ENCODE measurements at places on chromosomes 11 and 22. TPM values are rescaled to one million over a fixed set of nuclear protein-coding genes. Genes with fewer than 3 reads are reported as not detected.

GRCh38 chr11:83147895-83148294, 9.0 kb upstream of the PCF11 start:
- H3K4me1 ChIP-seq, result no peaks in the 10 kb centered on the region
- no peaks in the 10 kb centered on the region for H3K36me3 ChIP-seq

DNA sequence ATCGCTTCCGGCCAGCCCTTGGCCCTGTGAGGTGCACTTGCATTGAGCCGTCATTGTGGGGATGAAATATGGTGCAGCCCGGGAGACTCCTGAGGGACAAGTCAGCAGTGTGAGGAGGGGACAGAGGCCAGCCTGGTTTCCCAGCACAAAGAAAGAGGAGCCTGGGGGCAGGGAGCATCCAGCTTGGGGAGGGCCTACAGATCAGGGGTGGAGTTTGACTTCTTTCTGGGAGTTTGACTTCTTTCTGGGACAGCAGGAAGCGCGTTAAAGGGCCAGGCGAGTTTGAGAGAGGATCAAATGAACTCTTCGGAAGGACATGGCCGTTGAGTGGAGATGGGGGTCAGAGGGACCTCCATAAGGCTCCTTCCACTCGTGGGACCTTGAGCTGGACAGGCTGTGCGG, 91.9 kb downstream of the LRRC32 start:
- H3K4me3 ChIP-seq, result no peak overlapping the region
- H3K4me1 ChIP-seq, result no peaks in the 10 kb centered on the region
- H3K36me3 ChIP-seq, result no peaks in the 10 kb centered on the region
- H3K27ac ChIP-seq, result no peak overlapping the region
- no peak for DNase-seq

GRCh38 chr11:117479372-117479771, 151.7 kb downstream of the CEP164 start:
- DNase-seq, result no peak
- no peak overlapping the region for H3K27ac ChIP-seq
- no peak overlapping the region for H3K4me3 ChIP-seq
- no peaks in the 10 kb centered on the region for H3K27me3 ChIP-seq
- no peaks in the 10 kb centered on the region for H3K36me3 ChIP-seq

DNA sequence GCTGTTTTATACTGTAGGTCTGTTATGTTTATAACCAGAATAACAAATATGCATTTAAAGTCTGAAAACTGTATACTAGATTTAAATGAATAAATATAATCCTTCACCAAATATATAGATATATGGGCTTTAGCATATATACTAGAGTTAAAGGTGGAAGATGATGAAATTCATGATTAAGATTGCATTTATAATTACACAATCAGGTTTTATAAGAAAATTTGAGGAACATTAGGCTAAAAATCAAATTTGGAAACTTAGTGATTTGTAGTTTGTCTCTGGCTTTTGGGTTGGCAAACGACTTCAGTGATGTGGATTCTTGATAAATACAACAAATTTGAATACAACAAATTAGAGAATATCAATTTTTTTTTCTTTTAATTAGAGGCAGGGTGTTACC, 10.0 kb downstream of the BCL2L13 start:
- H3K36me3 ChIP-seq, result no peaks in the 10 kb centered on the region
- H3K4me3 ChIP-seq, result no peak overlapping the region
- H3K4me1 ChIP-seq, result no peaks in the 10 kb centered on the region
- DNase-seq, result no peak
- no peak overlapping the region for H3K27ac ChIP-seq
- H3K27me3 ChIP-seq, result no peaks in the 10 kb centered on the region

DNA sequence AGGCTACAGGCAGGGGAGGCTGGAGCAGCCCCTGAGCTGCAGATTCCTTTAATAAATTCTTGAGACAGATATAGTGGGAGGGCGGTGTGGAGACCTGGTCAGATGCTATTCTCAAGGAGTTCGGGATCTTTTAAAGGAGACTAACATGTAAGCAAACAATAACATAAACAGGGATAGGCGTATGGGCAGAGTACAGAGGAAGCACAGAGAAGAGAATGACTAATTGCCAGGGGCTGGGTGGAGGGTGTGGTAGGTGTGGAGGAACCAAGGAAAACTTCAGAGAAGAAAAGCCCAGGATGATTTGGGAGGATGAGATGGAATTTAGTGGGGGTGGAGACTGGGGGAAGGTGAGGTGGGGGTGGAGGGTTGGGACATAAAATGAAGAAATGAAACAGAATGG, 9.7 kb upstream of the HEPHL1 start:
- H3K27me3 ChIP-seq, result no peaks in the 10 kb centered on the region
- no peaks in the 10 kb centered on the region for H3K36me3 ChIP-seq
- no peak overlapping the region for H3K4me3 ChIP-seq
- H3K27ac ChIP-seq, result no peak overlapping the region

- no peak for DNase-seq
- H3K27me3 ChIP-seq, result no peaks in the 10 kb centered on the region
- H3K27ac ChIP-seq, result no peak overlapping the region
- peaks cover 32% of the 10 kb centered on the region for H3K4me1 ChIP-seq
- no peaks in the 10 kb centered on the region for H3K36me3 ChIP-seq
Observed at GRCh38 chr11:128607819-128608218, 20.5 kb upstream of the ETS1 start.

DNA sequence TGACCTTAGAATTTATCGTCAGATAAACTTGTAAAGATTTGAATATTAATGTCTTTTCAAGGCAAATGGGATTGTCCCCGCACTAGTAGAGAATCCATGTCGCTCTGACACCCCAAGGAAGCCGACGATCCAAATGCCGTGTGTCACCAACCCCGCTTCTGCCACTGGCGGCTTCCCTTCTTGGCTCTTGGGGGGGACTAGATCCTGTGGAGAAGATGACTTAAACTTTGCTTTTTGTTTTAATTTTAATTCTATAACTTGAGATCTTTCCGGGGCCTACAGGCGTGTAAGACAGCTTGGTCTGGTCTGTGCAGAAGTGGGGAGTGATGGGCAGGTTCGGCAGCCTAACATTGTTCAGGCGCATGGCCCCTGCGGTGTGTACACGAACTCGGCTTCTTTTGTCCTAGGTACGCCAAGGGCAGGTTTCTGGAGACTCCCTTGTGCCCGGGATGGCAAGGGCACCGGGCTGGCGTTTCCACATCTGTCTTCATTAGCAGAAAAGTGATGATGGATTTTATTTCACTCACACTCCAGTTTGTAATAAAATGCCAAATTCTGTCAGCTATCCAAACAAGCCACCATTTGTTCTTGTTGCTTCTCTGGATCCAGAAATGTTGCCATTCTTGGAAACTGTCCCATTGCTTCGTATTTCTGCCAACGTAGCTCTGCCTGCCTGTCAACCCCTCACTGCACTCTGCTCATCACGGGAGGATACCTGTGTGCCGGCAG, 6.7 kb downstream of the YDJC start:
- DNase-seq, result no peak
- no peak overlapping the region for H3K27ac ChIP-seq
- H3K27me3 ChIP-seq, result no peaks in the 10 kb centered on the region

- no peaks in the 10 kb centered on the region for H3K36me3 ChIP-seq
- H3K4me1 ChIP-seq, result no peaks in the 10 kb centered on the region
- no peak overlapping the region for H3K4me3 ChIP-seq
- no peak overlapping the region for H3K27ac ChIP-seq
- no peaks in the 10 kb centered on the region for H3K27me3 ChIP-seq
Observed at GRCh38 chr11:58654908-58655296, 32.4 kb downstream of the CNTF start.

DNA sequence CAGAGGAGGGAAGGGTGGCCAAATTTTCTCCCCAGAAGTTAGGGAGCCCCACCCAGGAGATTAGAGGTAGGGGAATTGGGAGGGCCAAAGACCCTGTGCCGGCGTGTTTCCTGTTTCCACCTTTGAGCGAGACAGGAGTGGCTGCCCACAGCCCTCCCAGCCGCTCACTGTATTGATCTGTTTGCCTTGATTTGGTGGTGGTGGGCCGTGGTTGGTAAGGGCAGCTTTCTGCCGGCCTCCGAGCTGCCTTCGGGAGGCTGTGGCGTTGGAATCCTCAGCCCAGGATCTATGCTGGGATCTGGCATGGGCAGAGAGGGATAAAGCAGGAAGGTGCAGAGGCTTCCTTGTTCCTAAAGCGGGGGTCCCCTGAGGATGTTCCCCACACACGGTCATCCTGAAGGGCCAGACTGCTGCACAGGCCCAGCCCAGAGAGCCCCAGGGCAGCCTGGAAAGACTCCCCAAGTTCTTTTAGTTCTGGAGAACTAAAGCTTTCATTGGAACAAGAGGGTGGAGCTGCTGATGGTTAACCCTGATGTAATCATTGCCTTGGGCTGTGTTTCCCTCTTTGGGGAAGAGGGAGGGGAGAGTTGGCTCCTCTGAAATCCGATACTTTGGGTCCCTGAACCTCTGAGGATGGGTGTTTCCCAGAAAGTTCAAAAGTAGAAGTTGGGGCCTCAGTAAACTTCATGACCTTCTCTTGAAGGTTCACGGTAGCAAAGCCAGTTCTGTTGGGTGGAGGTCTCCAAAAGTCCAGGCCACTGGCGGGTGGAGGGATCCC, 7.2 kb downstream of the FAM83F start:
- no peak overlapping the region for H3K4me3 ChIP-seq
- no peak overlapping the region for H3K27ac ChIP-seq
- no peaks in the 10 kb centered on the region for H3K27me3 ChIP-seq
- no peaks in the 10 kb centered on the region for H3K36me3 ChIP-seq
- no peaks in the 10 kb centered on the region for H3K4me1 ChIP-seq

- H3K36me3 ChIP-seq, result no peaks in the 10 kb centered on the region
- H3K27ac ChIP-seq, result no peak overlapping the region
- H3K4me3 ChIP-seq, result no peak overlapping the region
- no peaks in the 10 kb centered on the region for H3K27me3 ChIP-seq
Observed at GRCh38 chr11:46162700-46163099, 41.4 kb upstream of the PHF21A start.

GRCh38 chr11:41497974-41498373, 38.5 kb upstream of the LRRC4C start:
- H3K36me3 ChIP-seq, result no peaks in the 10 kb centered on the region
- H3K4me1 ChIP-seq, result no peaks in the 10 kb centered on the region
- H3K27ac ChIP-seq, result no peak overlapping the region
- DNase-seq, result no peak

- peaks cover 92% of the 10 kb centered on the region for H3K36me3 ChIP-seq
- H3K4me3 ChIP-seq, result no peak overlapping the region
Observed at GRCh38 chr11:47285969-47286770, 16.2 kb downstream of the MADD start.

- no peaks in the 10 kb centered on the region for H3K27me3 ChIP-seq
- DNase-seq, result no peak
- H3K36me3 ChIP-seq, result no peaks in the 10 kb centered on the region
- H3K27ac ChIP-seq, result no peak overlapping the region
- H3K4me3 ChIP-seq, result no peak overlapping the region
- no peaks in the 10 kb centered on the region for H3K4me1 ChIP-seq
Observed at GRCh38 chr11:80371931-80372330, 931.1 kb upstream of the TENM4 start.

GRCh38 chr11:58742140-58742539, 10.4 kb upstream of the GLYAT start:
- H3K27ac ChIP-seq, result no peak overlapping the region
- no peak for DNase-seq
- H3K27me3 ChIP-seq, result peaks cover 2% of the 10 kb centered on the region
- H3K4me3 ChIP-seq, result no peak overlapping the region
- no peaks in the 10 kb centered on the region for H3K36me3 ChIP-seq

OR4D5 gene
- not detected for total RNA-seq

SLC17A6 gene
- not detected for total RNA-seq

IGLL1 gene
- not detected for total RNA-seq

PAMR1 gene
- total RNA-seq, result not detected

All from natural killer cell (primary cell).